ENCODE measurements at places on chromosomes 3 and 15.

DNA sequence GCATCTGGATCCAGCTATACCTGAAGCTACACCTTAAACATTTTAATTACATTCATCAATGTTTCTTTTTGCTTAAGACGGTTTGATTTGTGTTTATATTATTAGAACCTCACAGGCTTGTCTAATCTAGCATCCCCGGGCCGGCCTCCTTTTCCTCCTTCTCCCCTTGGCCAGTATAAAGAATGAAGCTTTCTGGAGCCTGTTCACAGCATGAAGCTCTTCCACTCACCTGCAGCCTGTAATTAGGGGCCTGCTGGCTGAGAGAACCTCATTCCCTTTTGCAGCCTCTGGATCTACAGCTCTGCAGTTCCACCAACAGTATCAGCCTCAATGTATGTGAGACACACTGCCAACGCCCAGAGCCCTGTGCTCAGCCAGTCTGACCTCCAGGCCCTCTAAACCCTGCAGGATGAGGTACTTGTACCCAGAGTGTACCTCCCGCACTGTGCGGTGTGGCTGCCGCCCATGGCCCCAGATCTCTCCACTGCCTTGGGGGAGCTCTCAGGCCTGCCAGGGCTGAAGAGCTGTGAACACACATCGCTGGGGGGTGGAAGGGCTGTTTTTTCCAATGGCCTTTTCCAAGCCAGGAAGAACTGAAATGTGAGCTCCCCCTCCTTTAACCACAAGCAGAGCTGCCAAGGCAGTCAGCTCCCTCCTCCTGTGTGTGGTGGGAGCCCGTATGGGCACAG is 114.7 kb upstream of the ALDH1A3 start:
- no peak for DNase-seq

- no peak for DNase-seq
Measured at GRCh38 chr3:183500319-183500718, 55.2 kb downstream of the KLHL6 start.

DNA sequence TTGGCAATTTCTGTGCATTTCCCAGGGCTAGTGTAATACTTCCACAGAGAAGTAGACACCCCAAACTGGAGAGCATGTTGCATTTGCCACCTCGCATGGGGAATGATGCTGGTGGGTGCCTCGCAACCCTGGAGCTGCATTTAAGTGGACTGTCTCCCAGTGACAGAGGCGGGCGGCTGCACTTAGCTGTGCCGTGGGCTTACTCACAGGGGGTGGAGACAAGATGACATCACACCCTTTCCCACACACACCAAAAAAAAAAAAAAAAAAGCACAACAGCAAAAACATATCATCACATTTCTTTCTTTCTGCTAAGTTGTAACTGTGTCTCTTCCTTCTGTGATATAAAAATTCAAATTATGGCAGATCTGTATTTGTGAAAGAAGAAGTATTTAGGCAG is at the start of gene ABI3BP:
ABI3BP (minus strand) TSS at position 113 of the 400 bp plus-strand sequence; CDS start at position 76, 37 bp downstream.
- DNase-seq = no peak

DNA sequence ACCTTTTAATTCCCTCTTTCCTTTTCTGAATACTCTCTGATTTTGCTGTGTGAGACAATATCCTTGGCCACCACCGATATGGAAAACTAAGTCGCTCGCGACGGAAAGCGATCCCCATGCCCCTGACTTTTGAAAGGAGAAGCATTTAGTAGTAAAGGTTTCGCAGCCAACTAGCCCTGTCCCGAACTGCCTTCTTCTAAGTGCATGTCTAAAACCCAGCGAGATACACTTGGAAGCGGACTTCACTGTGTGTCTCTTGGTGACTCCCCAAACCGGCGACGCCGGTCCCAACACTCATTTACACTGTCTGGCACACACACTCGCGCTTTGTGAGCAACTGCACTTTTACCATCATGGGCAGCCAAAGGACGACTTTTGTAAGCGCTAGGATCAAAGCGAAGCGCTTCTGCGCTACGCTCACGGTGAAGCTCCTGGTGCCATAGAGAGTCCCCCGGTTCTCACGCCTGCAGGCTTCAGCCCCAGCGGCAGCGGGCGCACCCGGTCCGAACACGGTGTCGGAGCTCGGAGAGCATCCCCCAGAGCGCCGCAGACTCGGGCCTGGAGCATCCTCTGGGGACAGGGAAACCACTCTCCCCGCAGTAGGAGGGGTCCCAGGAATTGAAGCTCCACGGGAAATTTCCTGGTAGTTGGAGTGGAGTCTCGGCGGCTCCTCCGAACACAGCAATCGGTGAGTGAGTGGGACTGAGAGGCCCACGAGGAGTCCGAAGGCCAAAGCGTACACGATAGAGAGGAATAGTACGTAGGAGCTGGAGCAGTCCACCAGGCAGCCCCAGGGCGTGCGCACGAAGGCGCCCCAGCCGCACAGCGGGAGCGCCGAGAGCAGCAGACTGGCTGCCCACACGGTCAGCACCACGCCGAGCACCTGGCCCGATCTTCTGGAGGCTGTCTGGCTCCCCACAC is 1.4 kb downstream of the GPR149 start:
- DNase-seq = no peak

GRCh38 chr15:57237301-57237642 is 139.0 kb upstream of the CGNL1 start:
- DNase-seq = no peak

- DNase-seq = no peak
Measured at GRCh38 chr3:152737021-152737908, 97.7 kb upstream of the P2RY1 start.

DNA sequence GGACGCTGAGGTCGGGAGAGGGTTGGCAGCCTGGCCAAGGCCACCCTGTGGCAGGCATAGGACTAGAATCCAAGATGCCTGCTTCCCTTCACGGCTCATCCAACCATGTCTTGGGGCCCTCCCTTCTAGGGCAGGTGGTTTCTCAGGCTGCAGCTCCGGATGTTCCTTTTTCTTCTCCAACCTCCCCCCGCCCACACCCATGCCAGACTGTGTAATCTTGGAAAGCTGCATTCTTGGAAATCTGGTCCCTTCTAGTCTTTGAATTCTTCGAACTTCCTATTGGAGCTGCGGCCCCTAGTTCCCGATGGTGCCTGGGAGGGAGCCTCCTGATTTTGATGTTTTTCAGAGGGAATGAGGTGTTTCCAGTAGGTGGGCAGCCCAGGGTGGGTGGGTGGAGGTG is 109.8 kb downstream of the FBLN2 start:
- no peak for DNase-seq

DNA sequence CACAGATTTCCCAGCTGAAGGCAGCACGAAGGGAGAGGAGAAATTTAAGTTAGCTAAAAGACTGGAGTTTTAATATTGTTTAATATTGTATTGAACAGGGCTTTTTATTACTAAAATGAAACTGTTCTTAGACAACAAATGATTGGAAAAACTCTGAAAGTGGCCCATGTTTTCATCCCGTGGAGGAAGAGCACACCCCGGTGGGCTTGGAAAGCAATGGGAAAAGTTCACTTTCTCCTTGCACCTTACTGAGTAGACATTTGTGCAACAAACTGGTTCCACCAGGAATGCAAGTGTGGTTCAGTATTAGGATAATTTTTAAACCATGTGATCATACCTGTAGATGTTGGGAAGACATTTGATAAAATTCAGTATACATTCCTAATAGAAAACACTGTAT is 8.2 kb upstream of the ESYT3 start:
- no peak for DNase-seq

GRCh38 chr15:25850154-25851111 is 12.7 kb downstream of the ATP10A start:
- DNase-seq = peak; percentile 73

GRCh38 chr3:185702262-185703225 is 116.4 kb downstream of the SENP2 start:
- no peak for DNase-seq

DNA sequence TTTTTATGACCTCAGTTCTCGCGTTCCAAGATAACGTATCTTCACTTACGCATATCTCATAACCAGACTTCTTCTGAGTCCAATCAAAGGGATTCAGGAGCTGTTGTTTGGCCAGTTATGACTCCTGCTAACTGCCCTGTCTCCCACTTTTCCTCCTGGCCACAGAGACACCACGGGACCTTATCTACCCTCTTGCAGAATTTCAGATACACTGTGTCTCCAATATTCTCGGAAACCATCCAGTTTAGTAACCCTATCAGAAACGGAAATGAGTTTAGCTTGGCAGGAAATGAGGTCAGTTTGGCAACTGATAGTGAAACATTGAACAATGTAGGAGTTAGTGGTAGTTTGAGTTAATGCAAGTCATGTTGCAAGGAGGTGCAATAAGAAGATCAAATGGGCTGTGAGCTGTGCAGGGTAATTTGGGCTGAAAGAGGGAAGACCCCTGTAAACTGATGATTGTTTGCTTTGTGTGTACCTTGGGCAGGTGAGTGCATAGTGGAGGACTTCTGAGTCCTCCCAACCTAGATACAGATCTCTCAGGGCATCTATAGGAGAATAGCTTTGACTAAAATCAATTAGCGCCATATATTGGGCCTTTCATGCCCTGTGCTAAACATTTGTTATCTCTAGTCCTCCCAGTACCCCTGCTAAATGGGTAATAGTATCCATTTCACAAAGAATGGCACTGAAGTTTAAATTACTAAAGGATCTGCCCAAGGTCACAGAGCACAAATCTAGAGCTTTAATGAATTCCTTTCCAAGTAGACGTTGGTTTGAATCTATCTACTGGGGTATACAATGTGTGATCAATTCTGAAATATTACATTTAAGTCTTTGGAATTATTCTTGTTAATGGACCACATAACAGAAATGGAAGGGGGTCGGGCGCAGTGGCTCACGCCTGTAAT is 41.3 kb upstream of the PIK3CB start:
- no peak for DNase-seq

GRCh38 chr15:38254051-38254883 is 1.6 kb downstream of the SPRED1 start:
- peak; percentile 12 for DNase-seq

- no peak for DNase-seq
Measured at GRCh38 chr3:166425900-166426611, 588.8 kb upstream of the BCHE start.

DNA sequence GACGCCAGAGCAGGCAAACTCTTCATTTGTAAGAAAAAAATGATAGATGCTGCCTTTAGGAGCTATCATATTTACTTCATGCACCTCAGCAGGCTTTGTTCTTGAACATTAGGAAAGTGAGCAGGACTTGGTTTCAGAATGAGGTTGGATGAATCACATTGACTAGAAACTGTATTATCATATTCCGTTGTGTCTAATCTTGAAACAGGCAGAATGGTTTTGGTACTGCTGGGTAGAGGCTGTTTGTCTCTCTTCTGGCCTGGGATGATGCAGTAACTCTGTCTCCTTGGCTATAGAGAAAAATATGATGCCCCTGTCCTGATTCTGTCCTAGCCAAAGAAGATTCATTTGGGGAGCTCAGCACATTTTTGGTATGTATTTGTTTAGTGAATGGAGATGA is 344.2 kb upstream of the GRM7 start:
- no peak for DNase-seq

DNA sequence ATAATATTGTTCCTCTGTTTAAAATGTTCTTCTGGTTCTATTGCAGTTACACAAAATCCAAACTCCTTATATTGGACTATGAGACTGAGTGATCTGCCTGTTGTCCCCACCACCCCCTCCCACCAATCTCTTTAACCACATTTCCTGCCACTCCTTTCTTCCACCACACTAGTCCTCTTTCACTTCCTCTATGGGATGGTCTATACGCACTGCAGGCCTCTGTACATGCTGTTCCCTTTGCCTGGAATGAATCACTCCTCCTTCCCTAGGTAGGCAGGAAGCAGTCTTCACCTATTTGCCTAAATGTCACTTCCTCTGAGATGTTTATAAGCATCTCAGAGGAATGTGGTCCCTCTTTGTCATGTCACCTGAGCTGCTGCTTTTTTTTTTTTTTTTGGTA is 4.0 kb downstream of the MAP2K1 start:
- no peak for DNase-seq

- no peak for DNase-seq
Measured at GRCh38 chr3:43239755-43240154, 46.6 kb upstream of the SNRK start.

DNA sequence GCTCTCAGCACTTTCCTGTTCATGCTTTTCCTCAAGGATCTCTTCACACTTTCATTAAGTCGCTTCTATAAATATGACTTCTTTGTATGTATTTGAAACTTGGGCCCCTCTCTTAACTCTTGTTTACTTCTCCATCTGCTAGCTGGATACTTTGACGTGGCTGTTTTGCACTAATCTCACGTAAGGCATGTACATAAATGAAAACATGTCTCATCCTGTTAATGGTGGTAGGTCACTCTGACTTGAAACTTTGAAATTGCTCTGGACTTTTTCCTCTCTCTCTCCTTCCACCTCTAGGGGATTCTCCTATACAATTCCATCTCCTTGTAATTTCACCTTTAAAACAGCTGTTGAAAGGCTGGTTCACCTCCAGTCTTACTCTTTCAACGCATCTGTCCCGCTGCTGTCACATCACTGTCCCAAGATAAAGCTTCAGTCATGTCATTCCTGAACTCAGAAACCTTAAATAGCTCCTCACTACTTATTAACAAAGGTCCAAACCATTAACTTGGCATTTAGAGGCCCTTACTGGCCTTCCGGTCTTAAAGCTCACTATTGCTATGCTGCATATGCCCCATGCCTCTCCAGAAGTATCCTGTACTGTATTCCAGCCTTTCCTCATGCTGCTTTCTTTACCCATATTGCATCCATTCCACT is 1.2 kb downstream of the BLOC1S6 start:
- DNase-seq = no peak

- DNase-seq = peak; percentile 64
Measured at GRCh38 chr15:34038871-34039789, at the start of gene AVEN. Gene AVEN, minus strand, starts transcription at chr15:34039204. Its CDS starts 158 bp downstream, at chr15:34039046.

DNA sequence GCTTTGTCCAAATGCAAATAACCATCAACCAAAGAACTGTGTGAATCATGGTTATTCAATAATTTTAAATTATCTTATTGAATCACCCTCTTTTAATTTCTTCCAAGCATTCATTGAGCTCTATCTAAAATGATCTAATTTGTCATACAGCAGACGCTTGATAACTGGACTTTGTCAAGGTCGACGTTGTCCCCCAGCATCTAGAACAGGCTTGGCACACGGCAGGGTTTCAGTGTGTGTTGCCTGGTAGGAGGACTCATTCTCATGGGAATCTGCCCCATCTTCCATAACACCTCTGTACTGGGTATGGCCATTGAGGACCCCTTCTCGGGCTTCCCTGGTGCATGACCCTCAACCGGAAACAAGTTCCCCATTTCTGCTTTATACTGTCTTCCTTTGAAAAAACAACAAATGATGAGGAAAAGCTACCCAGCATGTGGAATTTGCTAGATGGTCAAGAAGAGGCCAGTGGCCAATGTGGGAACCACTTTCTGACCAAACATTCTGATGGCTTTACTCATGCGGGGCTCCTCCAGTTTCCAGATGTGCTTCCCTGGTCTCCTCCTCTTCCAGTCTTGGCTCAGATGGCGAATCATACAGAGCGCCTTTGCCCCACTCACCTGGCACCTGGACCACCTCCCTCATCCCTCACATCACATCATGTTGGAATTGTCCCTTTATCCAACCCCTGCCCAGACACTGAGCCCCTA is 41.7 kb upstream of the SEC22A start:
- no peak for DNase-seq
